ENCODE measurements at places on chromosomes 7 and 10. TPM values are rescaled to one million over a fixed set of nuclear protein-coding genes. Genes with fewer than 3 reads are reported as not detected.

Gene CHAT
- total RNA-seq, result not detected

GRCh38 chr10:77478247-77478961, 159.2 kb downstream of the KCNMA1 start:
- no peak for DNase-seq

GRCh38 chr10:77563638-77564270, 73.9 kb downstream of the KCNMA1 start:
- DNase-seq, result no peak

DNA sequence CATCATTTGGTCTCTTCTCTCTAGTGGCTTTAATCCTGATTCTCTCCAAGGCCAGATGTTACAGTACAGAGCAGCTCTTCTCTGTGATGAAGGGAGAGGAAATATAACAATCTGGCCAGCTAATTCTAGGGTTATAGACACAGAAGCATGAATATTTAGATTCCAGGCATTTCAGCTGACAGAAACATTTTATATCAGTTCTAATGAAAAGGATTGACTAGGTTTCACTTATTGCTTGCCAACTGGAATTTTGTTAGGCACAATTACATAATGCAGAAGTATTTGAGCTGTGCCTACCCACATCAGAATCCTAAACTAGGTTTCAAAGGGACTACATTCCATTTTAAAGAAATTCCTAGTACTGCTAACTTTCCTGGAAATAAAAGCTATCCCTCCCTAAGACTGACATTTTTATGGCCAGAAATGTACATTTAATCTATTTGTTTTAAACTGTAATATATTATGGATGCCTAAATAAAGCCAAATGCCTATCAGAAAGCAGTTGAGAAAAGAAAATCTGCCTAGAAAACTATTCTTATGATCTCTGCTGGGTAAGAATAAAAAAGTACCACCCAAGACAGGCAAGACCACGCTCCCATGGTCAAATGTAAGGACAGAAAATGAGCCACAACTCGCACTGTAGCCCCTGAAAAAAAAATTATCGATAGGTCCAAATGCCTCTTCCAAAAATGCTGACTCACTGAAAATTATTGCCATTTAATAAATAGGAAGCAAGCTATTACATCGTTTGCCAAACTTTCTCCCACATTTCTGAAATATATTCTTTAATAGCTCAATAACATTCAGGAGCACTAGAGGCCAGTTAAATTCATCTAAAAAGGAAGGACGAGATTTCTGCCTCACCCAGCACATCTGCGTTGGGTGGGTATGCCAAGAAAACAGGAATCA, 498.1 kb downstream of the KCNMA1 start:
- DNase-seq, result no peak

Gene MYL10
- not detected for total RNA-seq

DNA sequence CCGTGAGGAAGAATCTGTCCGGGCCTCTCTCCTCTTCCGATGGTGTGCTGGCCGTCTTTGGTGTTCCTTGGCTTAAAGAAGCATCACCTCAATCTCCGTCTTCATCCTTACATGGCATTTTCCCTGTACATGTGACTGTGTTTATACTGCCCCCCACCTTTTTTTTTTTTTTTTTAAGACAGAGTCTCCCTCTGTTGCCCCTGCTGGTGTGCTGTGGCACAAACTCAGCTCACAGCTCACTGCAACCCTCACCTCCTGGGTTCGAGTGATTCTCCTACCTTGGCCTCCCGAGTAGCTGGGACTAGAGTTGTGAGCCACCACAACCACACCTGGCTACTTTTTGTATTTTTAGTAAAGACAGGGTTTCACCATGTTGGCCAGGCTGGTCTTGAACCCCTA, 121.9 kb upstream of the C7orf33 start:
- no peak for DNase-seq
